ENCODE measurements at places on chromosomes 5 and 9.

DNA sequence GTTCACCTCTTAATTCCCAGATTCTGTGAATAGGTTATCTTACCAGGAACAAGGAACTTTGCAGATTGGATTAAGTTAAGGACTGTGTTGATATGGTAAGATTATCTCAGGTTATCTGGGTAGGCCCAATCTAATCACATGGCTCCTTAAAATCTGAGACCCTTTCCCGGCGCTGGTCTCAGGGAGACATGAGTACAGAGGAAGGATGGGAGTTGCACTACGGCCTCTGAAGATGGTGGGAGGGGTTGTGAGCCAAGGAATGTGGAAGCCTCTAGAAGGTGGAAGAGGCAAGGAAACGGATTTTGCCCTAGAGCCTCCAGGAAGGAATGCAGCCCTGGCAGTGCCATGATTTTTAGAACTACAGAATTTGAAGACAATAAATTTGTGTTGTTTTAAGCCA lies 95.1 kb downstream of the AK8 start:
- DNase-seq, result no peak

DNA sequence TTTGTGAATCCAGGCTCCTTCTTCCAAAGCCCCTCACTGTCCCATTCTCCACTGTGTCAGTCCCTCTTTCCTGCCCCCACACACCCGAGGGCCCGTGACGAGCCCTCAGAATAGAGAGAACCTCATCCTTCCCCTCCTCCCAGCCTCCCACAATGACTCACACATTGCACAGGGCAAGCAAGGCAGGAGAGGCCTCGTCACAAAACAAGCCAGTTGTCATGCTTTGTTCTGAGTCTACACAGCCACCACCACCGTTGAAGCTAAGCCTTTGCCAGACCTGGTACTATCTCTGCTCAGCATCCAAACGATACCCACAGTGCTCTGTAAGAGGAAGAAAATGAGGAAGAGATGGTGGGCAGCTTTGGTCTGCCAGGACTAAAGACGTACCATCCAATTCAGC lies 142.2 kb upstream of the ZNF366 start:
- DNase-seq, result no peak

DNA sequence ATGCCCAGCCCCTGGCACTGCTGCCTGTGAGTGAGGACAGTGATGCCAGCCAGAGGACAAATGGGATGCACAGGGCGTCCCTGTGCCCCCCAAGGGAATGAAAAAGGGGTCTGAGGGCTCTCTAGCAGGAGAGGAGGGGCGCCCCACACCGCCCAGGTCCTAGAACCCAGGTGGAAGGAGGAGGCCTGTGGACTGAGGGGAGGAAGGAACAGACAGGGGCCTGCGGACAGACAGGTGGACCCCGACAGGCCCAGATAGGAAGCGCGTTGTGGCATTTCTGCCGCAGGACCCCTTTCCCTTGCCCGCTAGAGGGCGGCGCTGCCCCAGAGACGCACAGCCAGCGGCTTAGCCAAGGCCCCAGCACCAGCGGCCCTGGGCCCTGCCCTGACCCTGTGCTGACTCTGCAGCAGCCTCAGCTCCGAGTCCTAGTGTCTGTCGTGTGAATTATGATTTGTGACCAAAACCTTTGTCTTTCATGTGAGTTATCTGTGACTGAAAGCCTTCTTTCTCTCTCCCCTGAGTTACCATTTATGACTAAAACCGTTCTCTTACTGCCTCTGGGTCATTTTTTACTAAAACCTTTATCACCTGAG lies 30.7 kb downstream of the TRIP13 start:
- peak; percentile 67 for DNase-seq

DNA sequence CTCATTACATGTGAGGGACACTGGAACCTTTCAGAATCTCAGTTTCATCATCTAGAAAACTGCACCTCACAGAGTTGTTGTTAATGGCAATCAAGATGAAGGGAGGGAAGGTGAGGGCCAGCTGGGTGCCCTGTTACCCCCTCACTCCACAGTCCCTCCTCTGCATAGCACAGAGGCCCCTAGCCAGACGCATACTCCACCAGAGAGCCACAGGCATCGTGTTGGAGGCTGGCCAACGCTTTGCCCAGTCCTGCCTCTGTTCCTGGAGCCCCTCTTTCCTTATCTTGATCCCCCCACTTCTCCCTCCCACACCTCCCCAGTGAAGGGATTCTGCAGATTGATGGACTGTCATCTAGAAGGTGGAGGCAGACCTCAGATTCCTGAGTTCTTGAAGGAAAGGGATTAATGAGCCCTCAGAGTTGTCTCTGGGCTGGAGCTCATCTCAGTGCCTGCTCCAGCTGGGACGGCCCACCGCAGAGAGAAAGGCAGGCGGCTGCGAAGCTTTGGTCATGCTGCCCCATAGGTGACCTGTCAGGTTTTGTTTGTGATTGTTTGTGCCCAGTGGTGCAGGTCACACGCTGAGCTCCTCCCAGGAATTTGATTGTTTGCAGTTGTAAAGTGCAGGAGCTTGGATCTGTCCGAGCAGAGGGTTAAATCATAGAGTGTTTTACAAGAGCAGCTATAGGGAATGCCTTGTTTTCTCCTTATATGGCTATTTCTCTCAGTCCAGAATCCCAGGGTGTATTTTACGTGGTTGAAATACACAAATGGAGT lies 487.3 kb downstream of the CCDC171 start:
- no peak for DNase-seq

DNA sequence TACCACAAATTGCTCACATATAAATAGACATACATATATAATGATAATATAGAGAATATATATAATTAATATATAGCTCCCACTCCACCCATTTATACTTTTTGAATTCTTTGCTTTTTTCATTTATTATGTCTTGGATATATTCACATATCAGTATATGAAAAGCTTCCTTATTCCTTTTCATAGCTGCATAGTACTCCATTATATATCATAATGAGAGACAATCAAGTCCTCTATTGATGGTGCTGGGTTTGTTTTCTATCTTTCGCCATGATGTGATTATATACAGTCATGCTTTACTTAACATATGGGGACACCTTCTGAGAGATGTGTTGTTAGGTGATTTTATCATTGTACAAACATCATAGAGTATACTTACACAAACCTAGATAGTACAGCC lies 51.6 kb upstream of the ELL2 start:
- DNase-seq, result no peak

- no peak for DNase-seq
Measured at GRCh38 chr5:109553846-109554245, 135.9 kb upstream of the MAN2A1 start.

DNA sequence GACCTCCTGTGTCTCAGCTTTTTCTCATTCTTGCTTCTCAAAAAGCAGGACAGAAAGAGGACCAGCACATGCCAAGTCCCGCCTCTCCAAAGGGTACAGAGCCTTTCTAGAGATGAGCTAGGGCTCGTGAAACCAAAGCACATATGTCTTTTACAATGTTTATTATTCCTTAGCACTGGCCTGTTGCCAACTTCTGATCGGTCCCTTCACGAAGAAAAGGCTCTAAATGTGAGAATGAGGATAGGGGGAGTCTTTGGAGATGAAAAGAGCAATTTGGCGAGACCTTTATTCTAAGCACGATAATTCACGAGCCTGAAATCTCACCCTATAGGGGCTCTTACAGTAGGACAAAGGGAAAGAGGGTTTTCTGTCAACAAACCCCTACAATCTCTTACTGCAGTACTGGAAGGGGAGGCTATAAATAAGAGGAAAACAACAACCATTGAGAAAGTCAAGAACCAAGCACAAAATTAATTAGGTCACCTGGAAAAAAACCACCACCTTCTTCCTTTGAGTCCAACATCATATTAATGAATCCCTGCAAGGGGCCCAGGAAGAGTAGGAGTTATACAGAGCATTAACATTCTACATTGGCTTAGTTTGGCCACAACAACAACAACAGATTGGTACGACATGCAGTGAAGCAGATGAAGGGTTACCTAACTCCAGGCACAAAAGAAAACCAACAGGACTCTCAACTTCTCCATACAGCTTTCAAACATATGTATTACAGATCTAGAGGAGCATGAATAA lies 309.5 kb downstream of the PDE4D start:
- no peak for DNase-seq

GRCh38 chr5:151139015-151139414 lies 18.6 kb downstream of the ANXA6 start:
- DNase-seq, result no peak

DNA sequence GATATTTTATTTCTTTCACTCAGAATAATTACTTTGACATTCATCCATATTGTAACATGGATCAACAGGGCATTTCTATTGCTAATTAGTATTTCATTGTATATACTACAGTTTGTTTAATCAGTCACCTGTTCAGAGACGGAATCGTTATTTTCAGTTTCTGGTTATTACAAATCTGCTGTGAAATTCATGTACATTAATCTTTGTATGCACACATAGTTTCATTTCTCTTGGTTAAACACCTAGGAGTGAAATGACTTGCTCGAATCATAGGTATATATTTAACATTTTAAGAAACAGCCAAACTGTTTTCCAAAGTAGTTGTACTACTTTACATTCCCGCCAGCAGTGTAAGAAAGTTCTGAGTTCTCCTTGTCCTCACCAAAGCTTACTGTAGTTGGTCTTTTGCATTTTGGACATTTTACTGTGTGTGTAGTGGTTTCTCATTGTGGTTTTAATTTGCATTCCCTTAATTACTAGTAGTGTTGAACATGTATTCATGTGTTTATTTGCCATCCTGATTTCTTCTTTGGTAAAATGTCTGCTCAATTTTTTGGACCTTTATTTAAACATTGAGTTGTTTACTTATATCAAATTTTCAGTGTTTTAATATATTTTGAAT lies 198.2 kb downstream of the SAXO1 start:
- DNase-seq, result no peak

DNA sequence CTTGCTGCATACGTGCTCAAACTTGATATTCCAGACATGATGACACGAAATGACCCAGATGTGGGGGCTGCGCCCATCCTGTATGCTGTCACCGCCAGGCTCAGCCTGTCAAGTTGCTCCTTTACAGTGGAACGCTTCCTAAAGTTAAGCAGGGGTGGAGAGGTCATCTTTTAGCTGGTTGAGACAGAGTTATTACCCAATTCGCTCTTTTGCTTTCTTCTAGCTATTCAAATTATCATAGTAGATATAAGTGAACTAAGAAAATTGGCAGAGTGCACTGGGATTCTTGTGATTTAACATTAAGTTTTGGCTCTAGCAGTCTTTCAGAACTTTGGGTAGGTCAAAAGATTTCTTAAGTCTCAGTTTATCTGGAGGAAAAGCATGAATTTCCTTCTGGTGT lies 69.8 kb upstream of the BASP1 start:
- no peak for DNase-seq

All from activated CD4-positive, alpha-beta T cell treated with anti-CD3 and anti-CD28 coated beads for 4 hours (primary cell).